Mucosa of descending colon (tissue), 3 donors: ENCODE measurements at places on chromosomes 11 and 22. TPM values are rescaled to one million over a fixed set of nuclear protein-coding genes. Genes with fewer than 3 reads are reported as not detected.

DNA sequence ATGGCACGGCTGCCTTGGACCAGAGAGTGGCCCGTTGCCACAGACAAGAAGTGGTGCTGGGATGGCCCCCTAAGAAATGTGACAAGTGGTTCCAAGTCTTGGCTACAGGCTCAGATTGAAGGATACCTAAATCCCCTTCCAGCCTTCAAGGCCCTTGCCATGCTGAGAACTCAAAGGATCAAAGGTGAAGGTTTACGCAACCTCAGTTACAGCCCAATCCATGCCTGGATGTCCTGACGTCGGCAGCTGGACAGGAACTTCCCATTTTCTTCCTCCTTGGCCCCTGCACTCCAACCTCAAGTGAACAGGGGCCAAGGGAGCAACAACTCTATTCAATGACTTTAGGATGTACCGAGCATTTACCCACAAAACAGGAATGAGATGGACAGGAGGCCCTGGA lies 95.4 kb downstream of the DHCR7 start:
- DNase-seq: no peak

GRCh38 chr11:21893565-21893867 lies 299.4 kb upstream of the ANO5 start:
- no peak for DNase-seq

- DNase-seq: no peak
These were observed 69.5 kb downstream of the PRCP start for GRCh38 chr11:82830746-82831145.

GRCh38 chr22:45722006-45722405 lies 50.4 kb downstream of the ATXN10 start:
- DNase-seq: no peak

DNA sequence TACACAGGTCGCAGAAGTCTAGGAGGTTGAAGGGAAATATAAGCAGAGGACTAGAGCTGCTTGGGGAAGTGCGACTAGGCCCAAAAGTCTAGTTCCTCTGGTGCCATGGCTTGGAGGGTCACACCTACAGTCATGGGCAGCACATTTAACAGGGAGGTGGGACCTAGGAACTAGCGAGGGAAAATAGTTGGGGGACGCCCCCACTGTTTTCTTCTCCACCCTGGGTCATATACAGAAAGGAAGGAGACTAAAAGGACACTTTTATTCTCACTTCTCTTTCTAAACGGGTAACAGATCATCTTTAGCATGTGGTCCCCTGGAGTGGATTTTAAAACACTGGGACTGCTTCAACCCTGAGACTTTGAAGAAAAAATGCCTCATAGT lies 16.6 kb downstream of the APIP start:
- DNase-seq: no peak

DNA sequence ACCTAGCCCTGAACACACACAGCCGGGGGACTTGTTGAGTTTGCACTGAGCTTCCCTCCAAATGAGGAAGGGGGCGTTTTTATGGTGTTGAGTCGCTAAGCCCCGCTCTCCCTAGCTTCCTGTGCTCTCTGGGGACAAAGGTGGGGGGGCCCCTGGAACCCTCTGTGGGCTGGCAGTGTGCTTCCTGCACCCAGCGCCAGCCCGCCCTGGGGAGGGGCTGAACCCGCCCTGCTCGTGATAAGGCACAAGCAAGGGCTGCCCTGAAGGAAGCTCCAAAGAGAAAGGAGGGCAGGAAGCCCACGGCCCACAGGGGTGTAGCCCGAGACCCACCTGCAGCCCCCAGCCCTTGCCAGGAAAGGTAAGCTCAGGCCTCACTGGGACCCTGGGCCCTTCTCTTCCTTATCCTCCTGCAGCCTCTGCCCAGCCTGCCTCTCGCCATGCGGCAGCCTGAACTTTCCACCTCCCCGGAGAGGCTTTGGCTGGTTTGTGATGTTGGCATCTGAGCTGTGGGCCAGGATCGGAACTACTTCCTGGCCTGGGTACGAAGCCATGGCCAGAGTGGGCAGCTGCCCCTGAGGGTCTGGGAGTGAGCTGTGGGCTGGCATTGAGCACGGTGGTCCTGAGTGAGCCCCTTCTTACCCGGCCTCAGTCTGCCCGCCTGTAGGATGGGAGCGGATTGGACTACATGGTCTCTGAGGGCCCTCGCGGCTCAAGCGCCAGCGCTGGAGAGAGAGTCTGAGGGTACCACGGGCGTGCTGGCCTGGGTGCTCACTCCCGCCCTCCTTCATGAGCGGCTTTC lies at the start of gene FERMT3:
Gene FERMT3 (plus strand): TSS at position 265 of the 799 bp plus-strand sequence. CDS start 644 bp downstream, outside the sequence.
- DNase-seq: peak; percentile 92

- DNase-seq: no peak
These were observed 82.0 kb downstream of the KIRREL3 start for GRCh38 chr11:126918556-126918955.

DNA sequence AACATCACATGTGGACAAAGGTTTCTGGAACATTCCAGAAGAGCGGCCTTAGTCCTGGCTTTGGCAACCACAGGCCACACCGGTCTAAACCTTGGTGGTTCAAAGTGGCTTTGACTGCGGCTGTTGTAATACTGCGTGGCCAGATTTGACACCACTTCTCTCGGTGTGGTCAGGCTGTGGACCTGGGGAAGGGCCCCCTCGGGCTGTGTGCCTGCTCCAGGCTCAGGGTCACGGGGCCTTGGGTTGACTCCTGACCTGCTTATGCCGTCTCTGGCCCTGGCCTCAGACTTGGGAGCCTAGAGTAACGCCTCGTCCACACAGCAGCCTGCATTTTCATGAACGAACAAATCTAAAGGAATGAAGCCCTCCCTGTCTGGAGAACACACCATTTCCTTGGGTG lies 118.0 kb downstream of the PHF21B start:
- DNase-seq: no peak

DNA sequence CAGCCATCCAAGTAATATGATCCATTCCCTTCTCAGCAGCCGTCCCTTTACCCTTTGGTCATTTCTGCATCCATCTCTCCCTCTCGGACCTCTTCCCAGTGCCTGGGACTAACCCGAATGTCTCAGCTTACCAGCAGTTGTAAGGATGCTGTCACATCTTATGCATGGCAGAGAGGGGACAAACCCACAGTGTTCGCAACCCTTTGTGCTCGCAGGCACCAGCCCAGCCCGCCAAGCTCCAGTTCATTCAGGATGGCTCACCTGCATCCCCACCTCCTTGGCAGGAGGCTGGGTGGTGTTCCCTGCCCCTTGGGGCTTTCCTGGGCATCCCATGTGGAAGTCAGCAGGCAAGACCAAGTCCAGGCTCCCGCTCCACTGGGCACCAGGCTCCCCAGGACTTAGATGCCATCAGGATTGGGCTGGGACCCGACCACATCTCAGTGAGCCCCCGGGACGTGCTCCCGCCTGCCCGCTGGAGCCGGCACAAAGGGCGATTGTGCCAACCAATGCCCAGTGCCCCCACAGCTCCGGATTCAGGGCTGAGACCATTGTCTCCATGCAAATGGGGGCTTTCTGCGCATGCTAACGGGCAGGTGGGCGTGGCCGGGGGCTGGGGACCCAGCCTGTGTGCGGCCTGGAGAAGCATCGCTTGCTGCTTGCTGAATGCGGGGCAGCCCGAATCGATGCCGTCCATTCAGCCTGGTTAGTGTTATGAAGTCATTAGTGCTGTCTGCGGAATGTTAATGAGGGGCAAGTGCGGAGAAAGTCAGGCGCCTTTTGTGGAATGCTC lies 108.6 kb downstream of the KCNQ1OT1 start:
- DNase-seq: no peak

DNA sequence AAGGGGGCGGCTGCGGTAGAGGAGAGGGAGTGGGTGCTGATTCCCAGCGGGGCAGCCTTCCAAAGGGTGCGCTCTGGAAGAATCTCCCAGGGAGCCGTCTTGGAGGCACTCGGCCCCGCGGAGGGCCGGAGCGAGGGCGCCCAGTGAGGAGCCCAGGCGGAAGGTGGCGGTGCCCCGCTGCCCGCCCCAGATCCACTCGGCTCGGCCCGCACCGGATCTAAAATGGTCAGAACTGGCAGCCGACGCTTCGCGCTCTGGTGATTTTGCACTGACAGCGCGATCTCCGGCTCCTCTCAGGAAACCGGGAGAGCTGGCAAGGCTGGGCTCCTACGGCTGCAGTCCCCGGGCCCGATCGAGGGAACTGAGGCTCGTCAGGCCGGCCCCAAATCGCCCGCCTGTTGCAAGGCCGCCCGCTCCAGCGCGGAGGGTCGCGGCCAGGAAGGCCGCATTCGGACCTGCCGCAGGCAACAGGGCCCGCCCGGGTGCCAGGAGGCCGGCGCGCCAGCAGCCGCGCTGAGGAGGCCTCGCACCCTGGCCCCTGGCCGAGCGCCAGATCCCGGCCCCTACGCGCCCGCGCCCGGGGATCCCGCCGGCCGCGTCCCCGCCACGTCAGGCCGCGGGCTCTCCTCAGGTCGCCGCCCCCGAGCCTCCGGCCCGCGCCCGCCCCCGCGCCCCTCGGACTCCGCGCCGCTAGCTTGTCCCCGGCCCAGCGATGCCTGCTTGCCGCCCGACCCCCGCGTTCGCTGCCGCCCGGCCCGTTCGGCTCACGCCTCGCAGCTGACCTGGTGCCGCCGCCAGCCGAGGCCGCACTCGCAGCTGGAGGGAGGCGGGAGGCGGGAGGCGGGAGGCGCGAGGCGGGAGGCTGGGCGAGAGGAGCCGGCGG lies at the start of gene KLHL22:
Gene KLHL22 (minus strand): TSS at position 818 of the 883 bp plus-strand sequence. CDS start 6,584 bp downstream, outside the sequence.
- peak; percentile 50 for DNase-seq

GRCh38 chr11:9461760-9462134 lies 935 bp downstream of the ZNF143 start:
- DNase-seq: no peak

- DNase-seq: no peak
These were observed 16.9 kb downstream of the ZNF215 start for GRCh38 chr11:6943131-6943530.

GRCh38 chr11:110065189-110065588 lies 28.0 kb upstream of the ZC3H12C start:
- no peak for DNase-seq

- DNase-seq: no peak
These were observed 16.5 kb downstream of the NAV2 start for GRCh38 chr11:19729141-19729540.

DNA sequence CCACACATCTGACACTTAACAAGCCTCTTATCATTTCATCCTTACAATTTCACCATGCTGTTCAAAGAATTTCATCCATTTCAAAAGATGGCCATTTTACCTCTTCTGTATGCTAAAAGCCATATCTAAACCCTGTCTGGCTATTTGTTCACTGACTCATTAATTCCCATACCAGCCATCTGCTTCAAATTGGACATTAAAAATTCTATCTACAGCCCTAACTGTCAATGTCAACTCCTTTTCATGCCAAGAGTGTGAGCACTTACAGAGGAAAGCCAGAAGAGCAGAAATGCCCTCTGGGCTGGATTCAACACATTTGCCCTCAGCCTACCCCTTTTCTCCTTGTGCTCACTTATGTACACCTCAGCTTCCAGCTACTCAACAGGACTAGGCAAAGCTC lies 59.2 kb downstream of the SYTL2 start:
- DNase-seq: no peak

DNA sequence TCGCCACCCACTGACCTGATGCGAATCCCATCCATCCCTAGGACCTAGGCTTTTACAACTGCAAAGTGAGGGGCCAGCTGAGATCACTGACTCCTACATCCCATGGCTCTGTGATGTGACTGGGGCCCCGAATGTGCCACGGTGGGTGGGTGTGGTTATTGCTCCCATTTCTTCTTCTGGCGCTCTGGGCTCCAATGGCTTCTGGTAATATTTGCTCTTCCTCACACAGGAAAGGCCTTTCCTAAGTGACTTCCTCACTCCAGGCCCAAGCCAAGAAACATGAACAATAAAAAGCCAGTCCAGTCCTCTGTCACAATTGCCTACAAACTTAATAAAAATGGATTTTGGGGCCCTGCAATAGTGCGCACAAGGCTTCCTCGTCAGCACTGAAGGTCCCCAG lies 78.1 kb downstream of the GALNT18 start:
- no peak for DNase-seq

- DNase-seq: peak; percentile 78
These were observed 451 bp upstream of the HDHD5 start for GRCh38 chr22:17159504-17159951.

The FGF19 gene
- not detected for total RNA-seq

The OR52A1 gene
- not detected for total RNA-seq

The SLC29A2 gene
- 14.9 TPM for total RNA-seq
